NCI-H226 (cell line): ENCODE measurements at places on chromosomes 3 and 15.

DNA sequence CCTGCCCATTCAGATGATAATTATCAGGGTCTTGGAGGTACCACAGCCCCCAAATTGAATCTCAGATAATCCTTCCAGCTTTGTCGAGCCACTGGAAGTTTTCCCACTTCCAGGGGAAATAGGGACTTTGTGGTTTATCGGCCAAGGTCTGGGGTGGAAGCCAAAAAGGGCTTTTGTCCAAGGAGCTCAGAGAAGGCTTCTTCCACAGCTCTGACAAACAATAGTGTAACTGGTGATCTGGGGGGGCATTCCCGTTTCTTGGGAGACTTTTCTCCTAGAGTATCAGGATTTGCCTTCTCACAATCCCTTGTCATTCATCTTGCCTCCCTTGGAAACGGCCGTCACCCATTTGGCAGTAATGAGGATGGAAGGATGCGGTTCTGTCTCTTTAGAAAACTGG, 18.4 kb downstream of the SRGAP3 start:
- no peak for DNase-seq

- DNase-seq, result no peak
These were observed 175.2 kb downstream of the MEGF11 start for GRCh38 chr15:66078196-66078928.

- DNase-seq, result no peak
These were observed 96.0 kb upstream of the ZNF385D start for GRCh38 chr3:21847005-21847404.

DNA sequence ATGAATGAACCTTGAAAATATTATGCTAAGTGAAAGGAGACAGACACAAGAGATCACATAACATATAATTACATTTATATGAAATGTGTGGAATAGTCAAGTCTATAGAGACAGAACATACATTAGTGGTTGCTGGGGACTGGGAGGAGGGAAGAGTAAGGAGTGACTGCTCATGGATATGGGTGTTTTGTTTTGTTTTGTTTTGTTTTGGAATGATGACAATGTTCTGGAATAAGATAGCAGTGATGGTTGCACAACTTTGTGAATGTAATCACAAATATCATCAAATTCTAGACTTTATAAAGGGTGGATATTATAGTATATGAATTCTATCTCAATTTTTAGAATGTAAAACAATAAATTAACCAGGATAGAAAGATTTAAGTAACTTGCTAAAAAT, 57.4 kb upstream of the PHLDB2 start:
- peak; percentile 52 for DNase-seq

DNA sequence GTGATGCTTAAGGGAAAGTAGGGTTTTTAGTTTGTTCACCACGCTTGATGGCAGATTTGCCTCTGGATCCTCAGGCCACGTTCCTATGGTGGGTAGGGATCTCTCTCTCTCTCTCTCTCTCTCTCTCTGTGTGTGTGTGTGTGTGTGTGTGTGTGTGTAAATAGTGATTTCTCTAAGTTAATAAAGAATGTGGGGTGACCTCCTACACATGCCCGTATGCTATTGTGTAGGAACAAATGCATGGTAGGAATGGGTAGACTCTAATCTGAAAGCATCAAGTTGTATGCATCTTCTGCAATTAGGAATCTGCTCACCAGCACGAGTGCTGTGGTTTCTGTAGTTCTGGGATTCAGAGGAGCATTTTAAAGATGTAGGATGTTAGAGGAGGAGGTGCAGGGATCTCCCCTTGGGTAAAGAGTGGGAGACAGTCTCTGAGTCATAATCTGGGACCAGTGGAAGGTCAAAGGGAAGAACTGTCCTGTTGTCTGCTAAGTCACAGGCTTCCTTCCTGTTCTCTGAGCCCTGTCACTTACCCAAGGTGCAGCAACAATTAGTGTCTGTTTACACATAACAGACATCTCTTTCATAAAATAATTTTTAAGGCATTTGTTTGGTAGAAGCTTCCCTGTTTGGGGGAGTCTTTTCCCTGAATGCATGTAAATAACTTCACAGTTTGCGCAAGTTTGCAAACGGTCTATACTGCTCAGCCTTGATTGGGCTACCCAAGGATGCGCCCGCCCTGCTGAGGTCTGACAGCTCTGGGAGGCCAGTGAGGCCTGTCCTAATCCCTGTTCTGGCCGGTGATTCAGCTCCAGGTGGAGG, 139.8 kb downstream of the IGF1R start:
- peak; percentile 53 for DNase-seq

DNA sequence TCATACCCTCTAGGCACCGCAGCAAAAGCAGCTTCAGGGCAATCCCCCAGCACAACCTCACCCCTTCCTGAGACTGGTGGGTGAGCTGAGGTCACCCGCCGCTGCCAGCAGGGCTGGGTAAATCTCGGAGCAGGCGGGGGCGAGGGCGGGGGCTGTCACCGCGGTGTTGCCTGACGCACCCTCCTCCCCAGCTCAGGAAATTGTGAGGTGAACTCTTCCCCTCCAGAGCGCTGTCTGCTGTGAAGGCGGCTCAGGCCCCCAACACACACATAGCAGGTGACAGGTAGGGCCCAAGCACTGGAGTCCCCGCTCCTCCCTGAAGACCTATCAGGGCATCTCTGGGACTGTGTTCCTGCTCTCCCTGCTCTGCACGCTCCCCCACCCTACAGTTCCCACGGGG, 30.2 kb upstream of the FURIN start:
- no peak for DNase-seq

DNA sequence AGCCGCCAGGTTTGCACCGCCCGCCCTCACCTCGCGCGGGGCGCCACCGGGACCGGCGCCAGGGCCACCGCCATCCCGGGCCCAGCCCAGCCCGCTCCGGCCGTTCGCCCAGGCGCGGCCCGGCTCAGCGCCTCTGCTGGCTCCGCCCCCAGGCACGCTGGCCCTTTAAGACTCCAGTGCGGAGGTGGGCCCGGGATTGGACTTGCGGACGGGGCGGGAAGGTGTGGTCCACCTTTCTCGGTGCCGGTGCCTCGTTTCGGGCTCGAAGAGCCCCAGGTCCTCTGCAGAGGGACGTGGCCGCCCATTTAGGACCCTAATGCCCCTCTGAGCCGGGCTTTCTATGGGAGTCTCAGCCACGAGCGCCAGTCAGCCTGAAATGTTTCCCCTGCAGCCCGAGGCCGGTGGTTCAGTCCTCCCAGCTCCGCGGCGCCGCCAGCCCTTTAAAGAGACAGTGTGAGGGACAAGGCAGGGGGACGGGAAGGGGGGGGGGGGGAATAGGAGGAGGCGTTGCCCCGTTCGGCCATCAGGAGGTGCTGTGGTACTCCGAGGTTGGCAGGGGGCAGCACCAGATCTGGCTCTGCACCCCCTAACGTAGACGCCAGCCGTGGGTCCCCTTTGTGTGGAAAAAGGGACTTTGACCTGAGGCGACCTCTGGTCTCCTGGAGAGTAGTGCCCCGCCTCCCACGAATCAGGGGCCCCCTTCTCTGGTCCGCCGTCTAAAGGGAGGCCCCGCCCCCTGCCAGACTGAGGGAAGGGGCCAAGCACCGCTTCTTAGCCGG, 1.0 kb downstream of the HYAL2 start:
- peak; percentile 69 for DNase-seq

- no peak for DNase-seq
These were observed 343.8 kb upstream of the FRG2C start for GRCh38 chr3:75320369-75320768.

DNA sequence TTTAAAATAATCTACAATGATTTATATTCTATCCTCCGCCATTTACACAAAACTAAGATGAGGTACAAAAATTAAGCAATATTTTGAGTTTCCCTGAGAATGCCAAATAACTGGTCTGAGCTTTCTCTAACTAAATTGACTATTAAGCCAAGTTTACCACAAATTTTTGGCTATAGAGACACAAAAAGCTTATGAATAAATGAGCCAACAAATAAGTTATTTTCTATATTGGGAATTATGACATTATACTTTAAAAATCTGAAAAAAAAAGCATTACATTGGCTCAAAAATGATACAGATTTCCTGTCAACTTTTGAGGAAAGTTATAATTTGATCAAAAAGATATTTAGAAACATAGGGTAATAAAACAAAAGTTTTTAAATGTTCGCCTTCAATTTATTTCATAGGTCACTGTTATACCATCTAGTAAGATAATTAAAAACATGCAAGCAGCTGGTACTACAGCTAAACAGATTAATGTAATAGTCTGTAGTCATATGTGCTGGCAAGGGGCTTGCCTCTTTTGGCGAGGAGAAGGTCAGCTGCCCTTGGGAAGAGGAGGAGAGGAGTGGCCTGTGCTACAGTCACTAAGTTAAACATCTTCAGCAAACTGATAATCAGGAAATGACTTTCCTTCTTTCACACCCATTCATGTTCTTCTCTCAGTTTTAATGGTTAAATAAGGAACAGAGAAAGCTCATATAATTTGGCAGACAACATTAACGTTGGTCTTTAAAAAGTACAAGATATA, 318.5 kb downstream of the TBC1D5 start:
- DNase-seq, result no peak

DNA sequence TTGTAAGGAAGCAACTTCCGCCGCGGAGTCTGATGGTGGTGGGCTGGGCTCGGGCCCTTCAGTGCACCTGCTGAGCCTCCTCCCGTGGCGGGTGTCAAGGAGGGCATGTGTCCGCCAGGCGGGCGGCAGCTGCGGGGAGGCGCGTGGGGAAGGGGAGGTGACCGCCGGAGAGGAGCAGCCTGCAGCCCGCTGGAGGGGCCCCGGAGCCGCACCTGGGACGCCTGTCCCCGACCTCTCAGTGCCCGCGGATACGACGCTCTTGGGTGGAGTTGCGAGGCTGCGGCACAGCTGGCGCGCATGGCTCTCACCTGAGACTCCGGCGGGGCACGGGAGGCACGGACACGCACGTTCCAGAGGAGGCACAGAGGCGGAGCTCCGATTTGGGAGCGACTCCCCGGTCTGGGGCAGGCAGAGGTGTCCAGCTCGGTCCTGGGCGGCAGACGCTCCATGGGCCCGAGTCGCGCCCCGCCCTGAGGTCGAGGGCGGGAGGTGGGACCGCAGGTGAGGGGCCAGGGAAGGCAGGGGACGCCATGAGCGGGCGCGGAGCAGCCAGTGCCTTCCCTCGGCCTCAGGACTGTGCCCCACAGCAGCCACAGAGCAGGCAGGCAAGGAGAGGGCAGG, 50.2 kb upstream of the PRR20G start:
- DNase-seq, result no peak

- DNase-seq, result no peak
These were observed 557.6 kb downstream of the MAGI1 start for GRCh38 chr3:65481085-65481484.

GRCh38 chr15:97319291-97319690, 641.2 kb upstream of the ARRDC4 start:
- DNase-seq, result no peak

DNA sequence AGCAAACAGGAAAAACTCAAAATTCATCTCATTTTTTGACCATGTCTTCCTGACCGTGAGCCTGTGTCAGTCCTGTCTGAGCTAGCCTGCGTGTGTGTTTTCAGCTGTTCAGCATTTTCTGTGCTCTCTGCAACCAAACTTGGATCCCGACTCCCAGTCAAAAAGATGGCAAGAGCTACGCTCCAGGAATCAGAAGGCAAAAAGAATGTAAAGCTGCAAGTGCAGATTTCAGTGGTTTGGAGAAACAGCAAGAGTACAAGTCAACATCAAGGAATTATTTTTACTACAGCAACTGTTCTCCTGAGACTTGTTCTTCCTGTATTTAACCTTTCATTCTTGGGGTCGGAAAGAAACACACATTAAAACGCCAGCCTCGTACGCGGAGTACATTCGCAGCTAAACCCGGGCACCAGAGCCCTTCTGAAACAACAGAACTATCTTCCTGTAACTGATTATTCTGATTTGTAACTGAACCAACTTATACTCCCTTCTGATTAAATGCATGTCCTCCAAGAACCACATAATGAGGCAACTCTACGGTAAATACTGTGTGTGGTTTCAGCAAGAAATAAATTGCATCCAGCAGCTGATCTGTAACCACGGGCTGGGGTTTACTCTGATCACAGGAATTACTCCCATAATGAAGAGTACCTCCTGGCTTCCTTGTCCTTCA, 107.4 kb downstream of the LRIG1 start:
- DNase-seq, result no peak

GRCh38 chr15:77048135-77048876, 22.6 kb downstream of the TSPAN3 start:
- DNase-seq, result no peak

GRCh38 chr3:69080233-69080920, at the start of gene UBA3:
Gene UBA3 (minus strand): TSS chr3:69080365. CDS start chr3:69080353, 12 bp downstream.
- peak; percentile 59 for DNase-seq

DNA sequence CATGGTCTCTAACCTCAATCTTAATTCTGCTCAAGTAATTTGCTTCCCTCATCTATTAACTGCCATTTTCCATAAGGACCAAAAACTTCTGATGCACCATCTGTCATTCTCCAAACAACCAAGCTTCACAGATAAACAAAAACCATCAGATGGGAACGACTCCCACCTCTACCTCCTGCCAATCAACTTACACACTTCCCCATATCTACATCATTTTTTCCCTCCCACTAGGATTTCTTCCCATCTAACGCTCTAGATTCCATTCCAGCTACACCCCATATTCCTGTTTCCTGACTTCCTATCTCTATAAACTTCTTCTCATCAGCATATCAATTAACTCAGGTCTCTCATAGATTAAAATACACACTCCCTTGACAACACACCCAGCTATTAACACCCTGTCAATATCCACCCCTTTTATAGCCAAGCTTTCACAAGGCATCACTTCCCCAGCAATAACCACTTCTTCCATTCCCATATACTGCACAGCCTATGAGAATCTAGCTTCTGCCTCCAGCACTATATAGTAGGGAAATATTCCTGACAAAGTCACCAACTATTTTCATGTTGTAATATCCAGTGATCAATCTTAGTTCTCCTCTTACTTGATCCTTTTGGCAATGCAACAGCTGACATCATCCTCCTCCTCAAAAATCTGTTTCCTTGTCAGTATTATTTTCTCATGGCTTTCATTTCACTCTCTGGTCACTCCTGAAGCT, 39.2 kb downstream of the SNX4 start:
- DNase-seq, result peak; percentile 92

GRCh38 chr15:83012636-83013035, 1.2 kb upstream of the C15orf40 start:
- DNase-seq, result no peak

DNA sequence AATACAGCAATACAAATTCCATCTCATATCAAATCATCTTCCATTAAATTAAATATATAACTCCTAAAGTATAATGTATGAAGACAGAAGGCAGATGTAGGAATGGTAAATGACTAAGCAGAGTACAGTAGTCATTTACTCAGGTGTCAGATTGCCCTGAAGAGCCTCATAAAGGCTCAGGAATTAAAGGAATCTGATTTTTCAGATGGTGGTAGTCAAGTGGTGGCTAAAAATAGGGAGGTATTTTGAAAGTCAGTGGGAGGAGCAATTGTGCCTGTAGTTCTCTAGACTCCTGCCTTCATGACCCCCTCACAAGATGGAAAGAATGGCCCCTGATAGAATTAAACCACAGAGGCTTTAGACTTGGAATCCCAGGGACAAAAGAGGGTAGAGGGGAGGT, 142.7 kb upstream of the SYNPR start:
- no peak for DNase-seq

DNA sequence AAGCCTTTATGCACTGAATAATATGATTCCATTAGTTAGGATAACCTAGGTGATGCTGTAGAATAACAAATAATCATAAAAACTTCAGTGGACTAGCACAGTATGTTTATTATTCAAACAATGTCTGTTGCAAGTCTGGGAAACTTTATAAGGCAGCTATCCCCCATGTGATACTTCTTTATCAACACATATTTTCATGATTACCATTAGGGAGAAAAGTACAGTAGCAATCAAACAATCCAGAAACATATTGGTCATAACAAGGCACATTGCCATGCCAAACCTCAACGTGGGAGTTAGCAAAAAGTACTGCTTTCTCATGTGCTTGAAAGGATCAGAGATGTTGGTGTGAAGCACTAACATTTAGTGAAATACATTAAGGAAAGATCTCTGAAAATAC, 35.5 kb downstream of the EOMES start:
- peak; percentile 90 for DNase-seq
